ENCODE measurements at places on chromosomes 16 and 17.

DNA sequence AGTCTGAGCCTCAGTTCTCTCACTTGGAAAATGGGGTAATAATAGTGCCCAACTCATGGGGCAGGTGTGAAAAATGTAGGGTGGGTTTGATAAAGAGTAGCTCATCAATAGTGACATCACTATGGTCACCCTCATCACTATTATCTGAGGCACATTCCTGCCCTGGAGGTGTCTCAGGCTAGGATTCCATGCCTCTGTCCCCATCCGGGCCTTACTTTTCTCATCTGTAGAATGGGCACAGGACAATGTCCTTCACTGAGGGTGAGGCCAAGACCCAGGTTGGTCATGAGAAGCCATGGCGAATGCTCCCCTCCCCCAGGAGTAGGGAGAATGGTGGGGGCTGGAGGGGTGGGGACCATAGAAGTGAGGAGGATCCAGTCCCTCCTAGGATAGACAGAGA, 30.5 kb downstream of the MYO15A start:
- no peak for DNase-seq

- DNase-seq, result no peak
Observed at GRCh38 chr16:89700649-89701424, 668 bp downstream of the SPATA2L start.

GRCh38 chr17:57563958-57564357, 181.1 kb downstream of the CCDC182 start:
- peak; percentile 41 for DNase-seq

GRCh38 chr17:79546386-79546785, 64.5 kb downstream of the RBFOX3 start:
- DNase-seq, result no peak
